SJCRH30 (cell line): ENCODE measurements at places on chromosomes 11 and 22.

DNA sequence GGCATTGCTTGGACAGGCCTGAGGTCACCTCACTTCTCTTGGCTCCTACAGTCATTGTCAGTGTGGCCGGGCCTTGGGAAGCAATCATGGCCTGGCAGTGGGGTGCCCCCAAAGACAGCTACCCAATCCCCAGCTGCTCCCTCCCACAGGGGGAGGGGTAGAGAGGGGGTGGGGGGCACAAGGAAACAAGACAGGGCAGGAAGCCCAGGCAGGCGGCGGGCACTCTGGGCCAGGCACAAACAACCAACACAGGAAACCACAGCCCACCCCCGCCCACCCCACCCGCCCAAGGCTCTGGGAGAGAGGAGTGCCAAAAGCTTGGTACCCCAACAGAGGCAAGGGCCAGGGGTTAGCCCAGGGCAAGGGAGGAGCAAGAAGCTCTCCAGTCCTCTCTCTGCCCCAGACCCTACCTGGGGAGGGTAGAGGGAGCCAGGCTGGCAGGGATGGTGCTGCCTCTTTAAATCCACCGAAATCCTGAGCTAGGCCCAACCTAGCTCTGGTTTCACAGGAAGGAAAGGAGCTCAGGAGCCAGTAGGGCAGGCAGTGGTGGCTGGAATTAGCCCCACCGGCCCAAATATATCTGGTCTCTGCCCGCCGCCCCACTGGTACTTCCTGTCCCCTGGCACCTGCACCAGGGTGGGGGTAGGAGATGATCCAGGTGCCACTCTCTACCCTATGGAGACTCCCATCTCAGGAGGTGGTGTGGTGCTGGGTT, 12.2 kb downstream of the BCL9L start:
- no peak for DNase-seq

GRCh38 chr11:66912361-66912760, 45.8 kb downstream of the PC start:
- DNase-seq = no peak

DNA sequence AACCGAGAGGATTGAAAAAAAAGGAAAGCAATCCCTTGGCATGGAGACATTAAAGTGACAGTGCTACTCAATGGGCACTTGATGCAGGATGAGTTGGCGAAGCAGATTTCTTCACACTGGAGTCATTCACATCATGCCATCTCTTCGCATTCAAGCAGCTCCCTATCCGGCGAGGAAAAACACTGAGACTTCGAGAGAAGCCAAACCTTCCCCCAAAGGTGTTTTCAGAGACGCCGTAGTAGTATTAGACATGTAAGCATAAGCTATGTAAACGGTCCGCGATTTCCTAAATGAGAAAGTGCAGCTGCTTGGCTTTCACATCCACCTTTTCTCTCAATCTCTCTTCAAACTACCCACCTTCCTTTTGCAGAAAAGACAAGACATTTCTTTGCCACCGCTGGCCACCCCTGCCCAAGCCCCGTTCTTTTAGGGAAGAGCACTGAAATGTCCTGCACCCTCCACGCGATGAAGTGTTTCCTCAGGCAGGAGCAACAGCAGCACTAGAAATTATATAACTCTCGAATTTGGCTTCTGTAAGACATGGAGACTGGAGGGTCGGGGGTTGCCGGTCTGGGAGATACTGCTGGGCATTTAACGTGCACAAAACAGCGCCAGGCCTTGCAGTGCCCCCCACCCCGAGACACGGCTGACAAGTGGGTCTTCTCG, at the start of gene DLG2:
TSS of gene DLG2 (minus strand) at position 13 of the 666 bp plus-strand sequence.
- no peak for DNase-seq

- no peak for DNase-seq
Observed at GRCh38 chr22:18065256-18065655, 12.5 kb upstream of the PEX26 start.

GRCh38 chr11:60872961-60873524, 5.7 kb downstream of the ZP1 start:
- DNase-seq = no peak

DNA sequence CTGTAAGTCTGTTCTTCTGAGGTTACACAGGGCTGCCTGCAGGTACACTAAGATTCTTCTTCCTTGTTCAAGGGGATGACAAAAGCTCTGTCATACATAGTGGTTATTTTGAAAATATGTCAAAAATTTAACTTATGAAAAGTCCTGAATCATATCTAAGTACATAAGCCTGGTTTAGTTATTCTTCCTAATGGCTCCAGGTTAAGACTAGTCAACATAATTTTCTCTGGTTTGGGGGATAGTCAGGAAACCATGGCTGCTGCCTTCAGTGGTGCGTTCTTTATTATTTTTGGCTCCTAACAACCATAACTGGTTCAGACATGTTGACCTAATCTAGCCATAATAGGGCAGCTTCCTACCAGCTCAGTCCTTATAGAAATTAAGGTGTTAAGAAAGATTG, 257.4 kb upstream of the DDI1 start:
- DNase-seq = no peak

DNA sequence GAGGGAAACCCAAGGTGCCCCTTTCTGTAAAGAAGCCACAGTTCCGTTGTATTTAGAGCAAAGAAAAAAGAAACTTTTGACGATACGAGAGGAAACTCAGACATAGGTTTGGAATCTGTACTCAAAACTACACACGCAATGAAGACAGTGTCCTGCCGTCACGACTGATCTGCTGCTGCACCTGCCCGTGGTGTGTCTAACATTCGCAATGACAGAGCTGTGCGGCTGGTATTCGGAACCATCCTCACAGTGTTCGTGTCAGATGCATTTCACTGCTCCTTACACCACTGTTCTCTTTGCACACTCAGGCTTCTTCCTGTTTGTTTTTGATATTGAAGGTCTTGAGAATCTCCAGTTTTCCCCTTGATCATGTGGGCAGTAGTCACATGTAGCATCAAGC, 84.8 kb downstream of the RTL6 start:
- DNase-seq = no peak

GRCh38 chr11:120235024-120235628, 4.8 kb upstream of the POU2F3 start:
- no peak for DNase-seq

GRCh38 chr11:119530509-119530908, 107.5 kb upstream of the THY1 start:
- no peak for DNase-seq

DNA sequence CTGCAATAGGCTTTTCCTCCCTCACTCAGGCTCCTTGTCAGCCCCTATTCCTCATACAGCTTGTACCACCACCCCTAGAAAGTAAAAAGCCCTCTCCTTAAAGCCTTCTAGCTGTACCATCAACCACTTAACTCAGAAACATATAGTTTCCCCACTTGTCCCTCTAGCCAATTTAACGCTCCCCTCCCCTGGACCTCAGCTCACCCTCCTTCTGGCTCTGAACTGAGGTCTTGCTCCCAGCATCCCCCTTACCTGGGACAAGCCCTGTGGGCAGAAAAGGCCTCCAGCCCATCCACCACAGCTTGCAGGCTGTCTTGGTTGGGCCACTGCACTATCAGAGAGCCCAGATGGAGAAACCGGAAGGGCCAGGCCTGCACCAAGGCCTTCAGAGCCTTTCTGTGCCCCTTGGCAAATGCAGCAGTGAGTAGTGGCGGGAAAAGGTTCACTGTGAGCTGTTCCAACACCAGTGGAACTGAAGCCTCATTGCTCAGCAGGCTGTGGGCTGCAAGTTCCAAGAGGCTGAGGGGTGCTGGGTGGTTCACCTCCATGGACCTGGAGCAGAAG, 12.4 kb upstream of the TOP3B start:
- no peak for DNase-seq

DNA sequence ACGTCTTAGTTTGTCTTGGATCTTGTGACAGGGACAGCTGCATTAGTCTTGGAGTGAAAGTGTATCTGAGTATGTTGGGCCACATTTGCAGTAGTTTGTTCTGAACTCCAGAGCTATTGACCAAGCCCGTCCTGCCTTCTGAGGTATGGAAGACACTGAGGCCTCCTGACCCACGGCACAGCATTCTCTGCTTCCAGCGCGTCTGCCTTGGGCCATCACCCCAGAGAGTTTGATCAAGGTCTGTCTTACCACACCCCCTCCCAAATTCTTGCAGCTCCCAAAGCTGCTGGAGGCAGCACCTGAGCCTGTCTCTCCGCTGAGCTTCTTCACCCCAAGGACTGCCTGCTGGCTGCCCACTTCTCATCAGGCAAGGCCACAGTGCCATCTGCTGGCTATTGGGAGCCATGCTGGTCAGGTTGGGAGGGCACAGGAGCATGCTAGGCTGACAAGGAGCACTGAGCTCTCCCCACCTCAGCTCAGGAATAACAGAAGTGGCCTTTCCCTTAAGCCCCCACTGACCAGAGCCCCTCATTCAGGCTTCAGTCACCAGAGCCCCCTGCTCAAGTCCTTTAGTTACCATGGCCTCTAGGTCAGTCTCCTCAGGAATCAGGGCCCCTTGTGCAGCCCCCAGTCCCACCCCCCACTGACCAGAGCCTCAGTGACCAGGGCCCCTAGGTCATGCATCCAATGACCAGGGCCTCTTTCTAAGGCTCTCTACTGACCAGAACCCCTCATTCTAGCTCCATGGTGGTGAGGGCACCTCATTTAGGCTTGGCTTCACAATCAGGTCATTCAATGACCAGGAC, 27.2 kb upstream of the SMPD1 start:
- peak; percentile 89 for DNase-seq

- peak; percentile 89 for DNase-seq
Observed at GRCh38 chr11:47578524-47579494, at the start of the genes KBTBD4 and NDUFS3. KBTBD4 (minus strand) TSS chr11:47578970; CDS start chr11:47578951, 19 bp downstream. NDUFS3 (plus strand) TSS chr11:47579074; CDS start chr11:47579092, 18 bp downstream.

GRCh38 chr11:87451395-87451794, 413.7 kb downstream of the TMEM135 start:
- no peak for DNase-seq

- DNase-seq = no peak
Observed at GRCh38 chr11:86418106-86418505, 43.4 kb downstream of the CCDC81 start.

- DNase-seq = peak; percentile 74
Observed at GRCh38 chr22:24525416-24526037, 29.4 kb downstream of the GUCD1 start.

DNA sequence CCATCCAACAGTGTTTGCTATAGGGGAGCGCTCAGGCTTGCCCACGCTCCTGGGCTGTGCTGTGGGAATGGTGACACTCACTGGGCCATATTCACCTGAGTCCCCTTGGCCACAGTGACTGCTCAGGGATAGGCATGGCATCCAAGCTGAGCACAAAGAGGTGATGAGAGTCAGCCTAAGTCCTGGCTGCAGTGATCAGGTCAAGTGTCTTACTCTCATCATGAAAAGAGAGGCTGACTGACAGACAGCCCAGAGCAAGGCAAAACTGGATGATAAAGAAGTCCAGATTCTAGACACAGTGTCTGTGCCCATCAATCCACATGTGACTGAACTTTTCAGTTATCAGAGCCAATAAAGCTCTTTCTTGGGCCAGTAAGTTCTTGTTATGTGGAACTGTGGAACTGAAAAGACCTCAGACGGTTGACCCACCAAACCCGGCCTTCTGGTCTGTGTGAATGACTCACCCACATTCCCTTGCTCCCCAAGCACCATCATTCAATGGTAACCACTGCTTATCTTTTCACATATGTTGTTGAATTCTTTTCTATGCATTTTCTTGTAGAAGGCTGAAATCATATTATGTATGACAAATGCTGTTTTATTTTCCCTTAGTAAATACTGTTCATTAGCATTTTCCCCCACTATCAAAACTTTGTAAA, 43.2 kb upstream of the YPEL1 start:
- DNase-seq = peak; percentile 15

DNA sequence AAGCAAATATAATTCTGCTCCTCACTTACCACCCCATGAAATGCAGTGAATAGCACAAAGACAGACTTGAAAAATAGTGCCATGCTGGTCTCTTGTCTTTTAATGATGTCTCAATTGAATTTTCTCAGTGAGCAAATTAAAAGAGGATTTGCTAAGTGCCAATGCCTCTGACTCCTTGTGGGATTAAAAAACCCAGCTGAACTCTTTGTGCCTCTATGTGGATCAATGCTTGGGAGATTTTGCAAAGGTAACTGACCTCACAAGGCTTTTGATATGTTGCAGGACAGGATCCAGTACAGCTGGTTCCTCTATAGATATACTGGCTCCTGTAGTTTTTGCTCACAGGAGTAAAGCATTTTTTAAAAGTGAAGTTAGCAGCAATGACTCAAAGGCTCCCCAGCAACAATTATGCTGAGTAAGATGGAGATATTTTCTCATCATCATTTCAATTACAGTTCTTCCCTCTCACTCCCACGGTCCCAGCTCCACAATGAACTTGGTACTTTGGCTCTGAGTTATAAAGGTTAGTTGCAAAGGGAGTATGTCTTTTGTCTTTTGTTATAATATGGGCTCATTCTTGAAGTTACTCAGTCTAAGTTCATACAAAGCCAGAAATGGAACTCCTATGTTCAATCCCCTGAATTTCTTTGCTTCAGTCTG, 471.5 kb downstream of the LRRC4C start:
- DNase-seq = no peak

GRCh38 chr22:45968751-45969413, 8.1 kb downstream of the WNT7B start:
- peak; percentile 36 for DNase-seq

DNA sequence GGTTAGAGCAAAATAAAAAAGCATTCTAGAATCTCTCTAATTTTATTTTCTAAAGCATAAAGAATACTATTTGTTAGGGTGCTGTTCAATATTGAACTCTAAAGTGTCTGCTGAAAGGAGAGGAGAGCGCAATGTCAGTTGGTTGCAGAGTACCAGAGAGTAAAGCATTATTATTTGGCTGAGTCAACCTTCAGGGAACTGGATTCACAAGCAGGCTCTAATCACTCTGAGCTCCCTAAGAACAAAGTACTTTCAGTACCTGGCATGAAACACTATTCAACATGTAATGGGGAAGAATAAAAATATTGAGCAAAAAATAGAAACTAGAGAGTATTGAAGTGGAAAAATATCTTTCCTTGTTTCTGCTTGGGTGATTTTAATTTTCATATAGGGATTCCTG, 961.0 kb upstream of the CCDC90B start:
- DNase-seq = no peak

DNA sequence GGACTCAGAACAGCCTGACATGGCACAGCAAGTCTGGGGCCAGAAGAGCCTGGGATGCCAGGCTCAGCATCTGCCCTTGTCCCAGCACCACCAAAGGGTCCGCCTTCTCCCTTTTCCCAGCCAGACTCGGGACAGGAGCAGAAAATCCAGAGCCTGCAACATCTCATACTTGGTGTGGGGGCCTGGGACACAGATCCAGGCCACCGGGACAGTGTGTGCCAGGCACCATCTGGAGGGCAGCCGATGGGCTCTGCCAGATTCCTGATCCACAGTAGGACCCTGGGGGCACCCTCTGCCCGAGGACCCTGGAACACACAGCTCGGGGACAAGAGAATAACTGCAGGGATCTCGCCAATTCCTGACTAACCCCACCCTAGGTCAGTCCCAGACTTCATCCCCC, 67.7 kb downstream of the PHF21B start:
- no peak for DNase-seq

DNA sequence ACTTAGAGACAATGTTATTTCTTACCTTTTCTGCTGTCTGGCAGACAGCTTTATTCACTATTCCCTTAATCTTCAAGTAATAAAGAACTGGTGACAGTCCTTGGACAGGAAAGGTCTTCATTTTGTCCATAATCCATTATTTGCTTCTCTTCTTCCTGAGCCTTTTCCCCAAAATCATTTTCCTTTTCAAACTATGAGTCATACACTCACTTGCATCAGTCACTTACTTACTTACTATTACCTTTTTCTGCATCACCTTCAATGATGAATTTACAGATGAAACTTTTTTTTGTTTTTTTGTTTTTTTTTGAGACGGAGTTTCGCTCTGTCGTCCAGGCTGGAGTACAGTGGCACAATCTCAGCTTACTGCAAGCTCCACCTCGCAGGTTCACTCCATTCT, 9.5 kb downstream of the METTL15 start:
- no peak for DNase-seq

GRCh38 chr11:15289723-15290122, 175.0 kb downstream of the INSC start:
- DNase-seq = no peak

- no peak for DNase-seq
Observed at GRCh38 chr22:22194931-22195264, 49.7 kb upstream of the VPREB1 start.
